Thoracic aorta (tissue), 2 donors: ENCODE measurements at places on chromosomes 11 and 22. TPM values are rescaled to one million over a fixed set of nuclear protein-coding genes. Genes with fewer than 3 reads are reported as not detected.

DNA sequence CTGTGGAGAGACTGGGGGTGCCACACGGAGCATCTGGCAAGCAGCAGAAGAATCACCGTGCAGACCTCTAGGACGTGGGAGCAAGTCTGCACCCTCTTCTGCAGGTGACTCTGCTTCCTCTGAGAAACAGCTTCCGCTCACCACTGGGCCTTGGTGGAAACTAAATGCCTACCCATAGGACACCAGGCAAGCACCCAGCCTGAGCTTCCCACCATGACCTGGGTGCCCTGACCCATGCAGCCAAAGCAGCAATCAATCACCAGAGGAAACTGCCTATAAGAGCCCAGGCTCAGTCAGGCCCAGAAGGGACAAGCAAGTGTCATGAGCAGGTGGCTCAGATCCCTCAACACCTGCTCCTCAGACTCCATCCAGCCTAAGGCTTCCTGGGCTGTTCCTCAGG lies 63.4 kb downstream of the IGLL5 start:
- H3K36me3 ChIP-seq = no peaks in the 10 kb centered on the region
- no peak overlapping the region for H3K27ac ChIP-seq
- H3K4me3 ChIP-seq = no peak overlapping the region
- no peaks in the 10 kb centered on the region for H3K27me3 ChIP-seq

- H3K27me3 ChIP-seq = no peaks in the 10 kb centered on the region
- no peak for DNase-seq
- H3K4me3 ChIP-seq = no peak overlapping the region
- H3K4me1 ChIP-seq = peaks cover 19% of the 10 kb centered on the region
- no peaks in the 10 kb centered on the region for H3K36me3 ChIP-seq
- H3K27ac ChIP-seq = no peak overlapping the region
Observed at GRCh38 chr11:111413849-111414248, 34.8 kb upstream of the POU2AF1 start.

Gene PANX3
- total RNA-seq = not detected

Gene LRP4
- 8.4 TPM for total RNA-seq

Gene BBOX1
- not detected for total RNA-seq
